CD14-positive monocyte (primary cell): ENCODE measurements at places on chromosomes 2 and 18.
A peak's percentile ranks its signal among the peaks of the same experiment; 100 is the strongest.

DNA sequence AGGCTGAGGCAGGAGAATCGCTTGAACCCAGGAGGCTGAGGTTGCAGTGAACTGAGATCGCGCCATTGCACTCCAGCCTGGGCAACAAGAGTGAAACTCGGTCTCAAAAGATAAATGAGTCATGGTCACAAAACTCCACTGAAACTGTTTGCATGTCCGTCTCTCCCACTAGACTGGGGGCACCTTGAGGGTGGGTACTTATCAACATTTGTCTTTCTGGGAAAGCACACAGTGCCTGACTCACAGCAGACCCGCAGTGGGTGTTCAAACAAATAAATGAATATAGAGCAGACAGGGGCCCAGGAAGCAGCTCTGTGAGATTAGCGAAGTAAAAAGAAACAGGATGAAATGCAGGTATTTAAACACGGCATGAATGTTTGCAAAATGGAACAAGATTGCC, 211.1 kb upstream of the GATA6 start:
- no peak for DNase-seq

DNA sequence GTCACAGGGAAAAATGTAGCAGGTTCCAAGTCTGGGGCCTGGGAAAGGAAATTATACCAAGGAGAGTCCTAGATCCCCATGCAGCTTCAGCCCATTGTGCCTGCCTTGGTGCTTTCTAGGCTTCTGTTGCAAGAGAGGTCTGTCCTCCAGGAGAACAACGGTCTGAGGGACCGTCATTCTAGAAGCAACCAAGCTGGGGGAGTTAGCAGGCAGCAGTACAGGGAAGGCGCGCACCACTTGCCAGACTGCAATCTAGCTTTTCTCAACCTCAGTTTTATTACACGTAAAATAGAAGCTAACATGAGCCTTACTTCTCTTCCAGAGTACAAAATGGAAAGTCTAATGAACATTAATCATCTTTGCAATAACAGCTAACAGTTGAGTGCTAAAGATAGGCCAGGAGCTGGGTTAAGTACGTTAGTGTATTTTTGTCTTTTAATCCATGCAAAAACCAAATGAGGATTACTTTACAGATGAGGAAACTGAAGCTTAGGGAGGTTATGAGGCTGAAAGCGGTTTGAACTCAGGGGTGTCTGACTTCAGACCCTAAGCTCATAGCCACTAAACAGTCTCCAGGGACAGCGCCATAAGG, 1.9 kb downstream of the TCF23 start:
- no peak for DNase-seq

- no peak for DNase-seq
These were observed 3.0 kb upstream of the ITM2C start for GRCh38 chr2:230861552-230862255.

GRCh38 chr2:133976659-133977058, 277.2 kb upstream of the MGAT5 start:
- DNase-seq, result no peak

DNA sequence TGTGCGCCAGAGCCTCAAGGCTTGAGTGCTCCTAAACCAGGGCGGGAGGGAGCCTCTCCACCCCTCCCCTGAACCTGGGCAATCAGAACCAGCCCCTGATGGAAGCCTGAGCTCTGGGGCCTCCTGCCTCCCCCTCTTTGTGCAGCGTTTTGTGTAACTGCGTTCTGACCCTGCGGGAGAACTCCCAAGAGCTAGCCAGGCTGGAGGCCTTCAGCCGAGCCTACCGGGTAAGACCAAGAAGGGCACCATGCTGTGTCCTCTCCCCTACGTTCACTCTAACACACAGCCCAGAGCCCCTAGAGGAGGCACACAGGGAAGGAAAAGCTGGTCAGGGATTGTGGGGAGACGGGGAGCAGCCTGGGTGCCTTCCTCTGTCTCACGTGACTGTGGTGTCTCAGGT, 108.0 kb downstream of the PLB1 start:
- no peak for DNase-seq

DNA sequence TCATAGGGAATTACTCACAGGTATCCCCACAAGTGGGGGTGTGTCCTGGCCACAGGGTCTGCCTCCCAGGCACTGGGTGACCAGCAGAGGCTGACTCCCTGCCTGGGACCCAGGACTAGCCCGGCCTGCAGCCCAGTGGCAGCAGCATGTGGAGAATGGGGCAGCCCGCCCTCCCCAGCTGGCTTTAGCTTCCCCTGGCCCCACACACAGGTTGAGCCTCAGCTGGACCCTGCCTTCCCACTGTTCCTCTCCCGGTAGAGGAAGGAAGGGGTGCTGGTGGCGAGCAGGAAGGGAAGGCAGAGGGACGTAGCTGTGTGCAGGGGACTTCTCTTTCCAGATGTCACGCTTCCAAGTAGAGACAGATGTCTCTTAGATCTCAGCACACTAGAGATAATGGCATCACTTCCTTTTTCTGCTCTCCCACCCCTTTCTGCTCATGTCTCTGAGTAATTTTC, 51.4 kb downstream of the EMILIN2 start:
- DNase-seq, result peak; percentile 84

DNA sequence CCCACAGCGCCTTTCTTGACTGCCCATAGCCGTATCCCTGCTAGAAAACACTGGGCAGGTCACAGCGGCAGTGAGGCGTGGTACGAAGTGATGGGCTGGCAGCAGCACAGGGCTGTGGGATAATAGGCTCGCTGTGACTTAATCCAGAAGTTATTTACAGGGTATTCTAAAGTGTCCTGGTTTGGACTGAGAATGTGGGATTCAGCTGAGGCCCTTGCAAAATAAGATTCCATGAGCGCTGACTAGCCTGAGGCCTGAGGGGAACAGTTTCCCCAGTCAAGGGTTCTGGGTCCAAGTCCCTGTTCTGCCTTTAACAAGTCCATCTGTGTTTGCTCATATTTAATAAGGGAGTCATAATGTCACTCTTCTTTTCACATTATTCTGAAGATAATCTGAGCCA, 34.6 kb downstream of the SETBP1 start:
- no peak for DNase-seq

- no peak for DNase-seq
These were observed 9.7 kb downstream of the SEC11C start for GRCh38 chr18:59149416-59149815.

DNA sequence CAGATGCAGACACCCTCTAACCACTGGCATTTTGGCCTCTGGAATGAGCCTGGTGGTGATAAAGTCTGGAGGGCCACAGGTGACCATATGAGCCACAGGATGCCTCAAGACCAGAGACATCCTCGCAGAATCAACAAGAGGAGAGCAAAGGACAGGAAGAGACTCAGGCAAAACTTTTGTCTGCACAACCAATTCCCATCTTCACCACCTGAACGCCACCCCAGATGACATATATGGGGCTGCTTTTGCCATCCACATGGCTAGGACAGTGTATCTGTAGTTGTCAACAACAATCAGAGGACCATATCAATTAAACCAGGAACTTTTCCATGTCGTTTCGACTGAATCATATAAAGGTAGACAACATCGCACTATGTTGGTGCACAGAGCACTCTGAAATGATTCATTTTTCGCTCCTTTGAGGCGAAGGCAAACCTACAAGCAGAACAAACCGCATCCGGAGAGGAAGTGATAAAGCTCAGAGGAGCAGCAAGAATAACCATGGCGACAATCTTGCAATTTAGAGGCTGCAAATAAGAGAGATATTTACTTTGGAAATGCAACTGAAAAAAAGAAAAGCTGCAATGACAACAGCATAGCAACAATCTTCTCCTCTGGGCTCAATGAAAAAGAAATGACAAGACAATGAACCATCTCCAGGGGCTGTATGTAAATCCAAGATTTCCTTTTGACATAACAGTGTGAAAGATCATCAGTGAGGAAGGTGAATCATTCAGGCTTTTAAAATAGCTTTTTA, 204.5 kb downstream of the ARL4C start:
- DNase-seq, result peak; percentile 74
